ENCODE measurements at places on chromosomes 3 and 15.

DNA sequence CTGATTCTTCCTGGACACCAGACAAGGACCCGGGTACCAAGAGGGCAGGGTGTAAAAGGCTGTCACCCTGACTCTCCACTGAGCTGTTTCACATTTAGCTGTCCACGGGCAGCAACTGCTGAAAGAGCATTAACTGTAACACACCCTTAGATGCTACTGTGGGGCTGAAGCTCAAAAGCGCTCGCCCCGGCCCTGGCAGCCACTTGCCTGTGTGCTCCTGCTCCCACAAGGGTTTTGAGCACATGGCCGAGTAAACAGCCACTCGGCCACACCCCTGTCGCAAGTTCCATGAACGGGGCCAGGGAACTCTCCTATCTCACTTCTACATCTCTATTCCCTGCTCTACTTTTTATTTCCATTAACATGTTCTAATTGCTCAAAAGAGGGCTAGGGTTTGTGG is 421.7 kb downstream of the TUSC7 start:
- no peaks in the 10 kb centered on the region for H3K36me3 ChIP-seq
- no peaks in the 10 kb centered on the region for H3K4me1 ChIP-seq
- H3K27ac ChIP-seq: no peak overlapping the region
- no peaks in the 10 kb centered on the region for H3K27me3 ChIP-seq

DNA sequence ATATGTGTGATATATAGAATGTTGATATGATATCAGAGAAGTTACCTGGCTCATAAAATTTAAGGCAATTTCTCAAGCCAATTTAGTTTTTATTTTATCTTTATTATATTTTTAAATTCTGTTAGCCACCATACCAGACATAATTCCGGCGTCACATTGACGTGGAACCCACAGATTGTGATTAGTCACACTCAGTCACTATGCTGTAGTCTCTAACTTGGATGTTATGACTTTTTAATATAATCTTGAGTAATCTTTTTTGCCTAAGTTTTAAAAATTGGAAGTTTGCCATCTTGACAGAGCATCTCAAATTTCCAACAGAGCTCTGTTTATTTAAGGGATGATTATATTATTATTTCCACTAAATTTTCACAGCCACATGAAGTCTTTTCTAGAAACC is 9.7 kb upstream of the DCLK3 start:
- DNase-seq: no peak
- H3K27me3 ChIP-seq: peaks cover 8% of the 10 kb centered on the region
- no peaks in the 10 kb centered on the region for H3K36me3 ChIP-seq
- H3K4me3 ChIP-seq: no peak overlapping the region
- H3K4me1 ChIP-seq: no peaks in the 10 kb centered on the region

GRCh38 chr3:129645286-129645685 is 38.8 kb upstream of the PLXND1 start:
- no peaks in the 10 kb centered on the region for H3K27me3 ChIP-seq
- peaks cover 1% of the 10 kb centered on the region for H3K4me1 ChIP-seq
- H3K4me3 ChIP-seq: no peak overlapping the region
- H3K36me3 ChIP-seq: no peaks in the 10 kb centered on the region

DNA sequence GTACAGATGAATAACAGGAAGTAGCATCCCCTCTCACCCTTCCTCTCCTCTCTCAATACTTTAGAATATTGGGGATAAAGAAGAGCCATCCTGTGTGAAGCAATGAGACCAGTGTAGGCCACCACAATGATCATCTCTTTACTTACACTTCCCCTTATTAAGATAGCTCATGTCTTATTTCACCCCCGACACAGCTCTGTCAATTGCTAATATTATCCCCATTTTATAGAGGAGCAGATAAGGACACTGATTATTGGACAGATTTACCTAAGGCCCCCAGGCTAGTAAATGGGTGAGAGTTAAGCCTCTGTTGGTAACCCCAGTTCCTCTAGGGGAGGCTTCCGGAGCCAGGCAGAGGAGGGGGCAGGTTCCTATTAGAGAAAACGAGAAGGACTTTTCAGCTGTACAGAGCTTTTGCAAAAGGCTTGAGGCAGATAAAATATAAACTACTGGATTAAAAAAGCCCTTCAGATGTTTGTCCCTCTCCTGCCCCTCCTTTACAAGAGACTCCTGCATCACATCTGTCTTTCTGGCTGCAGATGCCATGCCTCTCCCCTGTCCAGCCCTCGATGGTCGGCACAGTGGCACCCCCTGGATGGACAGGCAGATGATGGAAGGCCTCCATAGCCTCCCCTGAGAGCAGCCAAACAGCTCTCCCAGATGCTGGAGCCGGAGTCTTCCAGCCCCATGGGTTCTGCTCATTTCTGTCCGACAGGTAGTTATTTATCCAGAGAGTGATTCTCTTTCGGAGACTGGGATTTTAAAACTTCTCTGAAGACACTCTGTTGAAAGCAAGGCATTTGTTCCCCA is 49.4 kb upstream of the LCTL start:
- no peak for DNase-seq
- no peaks in the 10 kb centered on the region for H3K36me3 ChIP-seq
- no peaks in the 10 kb centered on the region for H3K27me3 ChIP-seq
- H3K27ac ChIP-seq: no peak overlapping the region

GRCh38 chr3:151319628-151320027 is 3.0 kb upstream of the GPR87 start:
- H3K27me3 ChIP-seq: no peaks in the 10 kb centered on the region
- H3K27ac ChIP-seq: no peak overlapping the region
- H3K36me3 ChIP-seq: no peaks in the 10 kb centered on the region

DNA sequence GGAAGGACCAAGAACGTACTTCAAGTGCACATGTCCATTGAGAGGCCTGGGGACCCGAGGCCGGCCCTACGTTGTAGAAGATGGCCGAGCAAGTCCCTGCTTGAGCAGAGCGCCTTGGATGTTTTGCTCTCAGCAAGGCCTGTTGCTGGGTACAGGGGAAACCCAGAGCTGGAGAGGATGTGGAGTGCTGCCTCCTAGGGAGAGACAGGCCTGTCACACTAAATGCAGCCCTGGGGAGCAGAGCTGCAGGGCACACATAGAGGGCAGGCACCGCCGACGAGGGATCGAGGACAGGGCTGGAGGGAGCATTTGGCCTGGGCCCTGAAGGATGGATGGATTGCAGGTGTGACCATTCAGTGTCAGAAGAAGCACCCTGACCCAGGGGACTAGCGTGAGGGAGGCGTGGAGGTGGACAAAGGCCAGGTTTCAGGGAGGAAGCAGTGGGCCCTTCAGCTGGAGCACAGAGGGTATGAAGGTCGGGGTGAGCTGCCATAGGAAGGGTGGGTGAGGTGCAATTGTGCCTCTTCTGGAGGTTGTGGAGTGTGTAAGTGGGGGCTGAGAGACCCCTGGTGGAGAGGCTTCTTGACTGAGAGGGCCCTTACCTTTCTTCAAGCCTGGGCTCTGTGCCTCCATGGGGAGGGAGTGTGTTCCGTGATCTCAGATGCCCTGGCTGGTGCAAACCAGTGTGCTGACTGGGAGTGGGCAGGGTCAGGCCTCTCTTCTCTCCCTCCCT is 142.4 kb downstream of the CHDH start:
- H3K36me3 ChIP-seq: no peaks in the 10 kb centered on the region
- H3K27me3 ChIP-seq: no peaks in the 10 kb centered on the region
- H3K4me1 ChIP-seq: peaks cover 6% of the 10 kb centered on the region
- no peak overlapping the region for H3K4me3 ChIP-seq
- no peak for DNase-seq

- H3K36me3 ChIP-seq: no peaks in the 10 kb centered on the region
- H3K4me1 ChIP-seq: no peaks in the 10 kb centered on the region
- H3K4me3 ChIP-seq: no peak overlapping the region
- H3K27ac ChIP-seq: no peak overlapping the region
- no peaks in the 10 kb centered on the region for H3K27me3 ChIP-seq
Measured at GRCh38 chr3:164514576-164514975, 563.7 kb downstream of the SI start.

GRCh38 chr3:55118451-55118850 is 190.6 kb upstream of the LRTM1 start:
- no peaks in the 10 kb centered on the region for H3K27me3 ChIP-seq
- H3K4me3 ChIP-seq: no peak overlapping the region
- no peaks in the 10 kb centered on the region for H3K36me3 ChIP-seq
- H3K27ac ChIP-seq: no peak overlapping the region
- H3K4me1 ChIP-seq: no peaks in the 10 kb centered on the region

DNA sequence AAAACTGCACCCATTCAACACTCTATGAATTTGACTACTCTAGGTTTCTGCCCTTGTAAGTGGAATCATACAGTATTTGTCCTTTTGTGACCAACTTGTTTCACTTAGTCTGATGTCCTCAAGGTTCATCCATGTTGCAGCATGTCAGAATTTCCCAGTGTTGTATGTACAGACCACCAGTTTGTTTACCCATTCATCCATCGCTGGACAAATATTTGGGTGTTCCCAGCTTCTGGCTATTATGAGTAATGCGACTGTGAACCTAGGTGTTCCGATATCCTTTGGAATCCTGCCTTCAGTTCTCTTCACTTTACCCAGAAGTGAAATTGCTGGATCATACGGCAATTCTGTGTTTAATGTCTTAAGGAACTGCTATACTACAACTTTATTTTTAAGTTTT is 12.6 kb downstream of the RPL32 start:
- H3K27me3 ChIP-seq: no peaks in the 10 kb centered on the region
- no peaks in the 10 kb centered on the region for H3K4me1 ChIP-seq
- DNase-seq: no peak
- peaks cover 15% of the 10 kb centered on the region for H3K36me3 ChIP-seq
- H3K4me3 ChIP-seq: no peak overlapping the region

DNA sequence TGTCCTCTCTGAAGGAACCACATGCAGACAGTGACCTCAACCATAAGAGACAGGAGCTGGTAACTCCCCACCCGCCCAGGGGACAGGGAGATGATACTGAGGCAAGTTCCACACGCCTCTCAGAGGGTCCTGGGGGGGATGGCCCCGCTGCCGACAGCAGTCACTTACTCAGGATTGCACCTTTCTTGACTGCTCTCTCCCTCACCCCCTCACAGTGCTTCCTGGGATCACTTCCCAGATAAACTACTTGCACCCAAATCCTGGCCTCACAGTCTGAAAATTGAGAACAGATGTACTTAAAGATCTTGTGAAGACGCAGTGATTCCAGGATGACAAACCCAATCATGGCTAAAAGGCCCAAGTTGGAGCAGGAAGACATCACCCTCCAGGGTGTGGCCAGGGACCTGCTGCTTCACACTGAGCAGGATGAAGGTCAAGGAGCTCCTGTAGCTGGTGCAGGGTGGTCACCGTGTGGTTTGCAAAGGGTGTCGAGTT is 207.6 kb downstream of the ADAMTS17 start:
- no peak overlapping the region for H3K4me3 ChIP-seq
- no peak overlapping the region for H3K27ac ChIP-seq
- DNase-seq: no peak
- H3K27me3 ChIP-seq: no peaks in the 10 kb centered on the region
- H3K36me3 ChIP-seq: no peaks in the 10 kb centered on the region
- no peaks in the 10 kb centered on the region for H3K4me1 ChIP-seq

DNA sequence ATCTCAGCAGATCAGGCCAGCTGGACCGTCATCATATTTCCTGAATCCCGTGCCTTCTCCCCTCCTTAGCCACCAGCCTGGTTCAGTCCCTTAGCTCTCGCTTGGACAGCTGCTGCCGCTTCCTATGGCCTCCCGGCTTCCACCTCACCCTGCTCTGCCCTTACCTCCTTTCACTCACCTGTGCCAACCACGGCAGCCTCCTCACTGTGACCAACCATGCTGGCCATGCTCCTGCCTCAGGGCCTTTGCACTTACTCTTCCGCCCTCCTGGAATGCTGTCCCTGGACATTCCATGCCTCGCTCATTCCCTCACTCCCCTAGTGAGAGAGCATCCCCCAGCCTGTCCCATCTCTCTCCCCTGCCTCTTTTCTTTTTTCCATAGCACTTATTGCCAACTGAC is 19.2 kb downstream of the GRIP2 start:
- DNase-seq: no peak
- H3K27me3 ChIP-seq: peaks cover 2% of the 10 kb centered on the region
- no peaks in the 10 kb centered on the region for H3K36me3 ChIP-seq
- H3K4me3 ChIP-seq: no peak overlapping the region
- no peak overlapping the region for H3K27ac ChIP-seq

GRCh38 chr3:79140708-79141107 is 627.1 kb downstream of the ROBO1 start:
- no peak overlapping the region for H3K4me3 ChIP-seq
- no peak for DNase-seq
- H3K27me3 ChIP-seq: no peaks in the 10 kb centered on the region
- H3K36me3 ChIP-seq: no peaks in the 10 kb centered on the region
- no peaks in the 10 kb centered on the region for H3K4me1 ChIP-seq
- H3K27ac ChIP-seq: no peak overlapping the region

DNA sequence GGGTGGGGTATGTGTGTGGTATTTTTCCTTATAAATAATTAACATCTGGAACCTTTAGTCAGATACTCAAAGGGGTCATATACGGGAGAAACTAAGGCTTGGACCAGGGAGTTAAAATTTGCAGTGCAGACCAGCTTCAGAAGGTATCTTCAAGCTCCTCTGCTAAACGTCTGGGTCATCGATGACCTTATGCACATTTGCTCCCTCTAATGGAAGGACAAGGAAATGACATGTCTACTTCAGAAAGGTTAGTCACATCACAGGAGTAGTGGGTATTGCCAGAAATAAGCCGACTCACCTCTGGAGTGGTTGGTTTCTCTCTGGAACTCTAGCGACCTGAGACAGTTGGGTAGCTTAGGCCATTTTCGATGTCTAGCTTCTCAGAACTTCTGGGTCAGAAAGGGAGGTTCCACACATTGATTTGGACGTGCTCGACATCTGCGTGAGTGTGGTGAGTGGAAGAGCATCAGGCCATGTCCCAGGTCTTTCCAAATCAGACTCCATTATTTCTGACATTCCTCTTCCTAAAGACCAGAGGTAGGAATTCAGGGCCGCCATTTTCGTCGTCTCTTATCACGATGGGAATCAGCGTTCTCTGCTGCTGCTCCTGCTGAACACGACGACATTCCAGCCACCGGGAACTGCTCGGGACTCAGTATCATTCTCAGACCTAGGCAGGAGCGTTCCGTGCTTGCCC is 31.8 kb upstream of the RASA2 start:
- H3K4me1 ChIP-seq: peaks cover 8% of the 10 kb centered on the region
- DNase-seq: peak; percentile 41
- H3K36me3 ChIP-seq: no peaks in the 10 kb centered on the region
- no peaks in the 10 kb centered on the region for H3K27me3 ChIP-seq
- H3K27ac ChIP-seq: no peak overlapping the region

GRCh38 chr3:196775938-196776337 is 36.3 kb downstream of the PAK2 start:
- H3K36me3 ChIP-seq: peaks cover 43% of the 10 kb centered on the region
- peaks cover 70% of the 10 kb centered on the region for H3K4me1 ChIP-seq
- no peaks in the 10 kb centered on the region for H3K27me3 ChIP-seq
- no peak for DNase-seq
- no peak overlapping the region for H3K27ac ChIP-seq
- H3K4me3 ChIP-seq: no peak overlapping the region
